ENCODE measurements at places on chromosomes 2 and 18. TPM values are rescaled to one million over a fixed set of nuclear protein-coding genes. Genes with fewer than 3 reads are reported as not detected.

The MTCL1 gene
- total RNA-seq = 1.9 TPM

The ESPNL gene
- total RNA-seq = 1.1 TPM

The SERPINB11 gene
- total RNA-seq = not detected

The MPHOSPH10 gene
- total RNA-seq = 3.5 TPM

The REG1B gene
- total RNA-seq = under 0.01 TPM

The COL3A1 gene
- total RNA-seq = not detected

The C2orf80 gene
- total RNA-seq = not detected

DNA sequence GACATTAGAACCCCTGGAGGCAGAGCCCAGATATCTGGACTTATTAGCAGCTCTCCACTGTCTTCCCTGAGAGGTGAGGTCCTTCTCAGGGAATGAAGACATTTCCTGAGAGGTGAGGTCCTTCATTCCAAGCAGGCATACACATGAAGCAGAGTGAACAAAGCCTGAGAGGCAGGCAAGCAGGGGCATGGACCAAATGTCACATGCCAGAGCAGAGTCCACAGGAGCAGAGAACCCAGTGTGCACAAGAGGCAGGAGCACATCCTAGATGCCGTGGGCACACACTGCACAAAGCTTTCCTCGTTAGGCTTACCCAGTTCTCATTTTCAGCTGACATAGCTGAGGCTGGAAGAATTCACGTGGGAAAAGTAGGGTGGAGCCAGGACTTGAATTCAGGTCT is 759.9 kb upstream of the HS6ST1 start:
- no peak for DNase-seq

- DNase-seq = no peak
Observed at GRCh38 chr18:60984510-60984909, 348.7 kb upstream of the CDH20 start.

GRCh38 chr2:29377788-29378187 is 262.6 kb downstream of the CLIP4 start:
- DNase-seq = no peak

DNA sequence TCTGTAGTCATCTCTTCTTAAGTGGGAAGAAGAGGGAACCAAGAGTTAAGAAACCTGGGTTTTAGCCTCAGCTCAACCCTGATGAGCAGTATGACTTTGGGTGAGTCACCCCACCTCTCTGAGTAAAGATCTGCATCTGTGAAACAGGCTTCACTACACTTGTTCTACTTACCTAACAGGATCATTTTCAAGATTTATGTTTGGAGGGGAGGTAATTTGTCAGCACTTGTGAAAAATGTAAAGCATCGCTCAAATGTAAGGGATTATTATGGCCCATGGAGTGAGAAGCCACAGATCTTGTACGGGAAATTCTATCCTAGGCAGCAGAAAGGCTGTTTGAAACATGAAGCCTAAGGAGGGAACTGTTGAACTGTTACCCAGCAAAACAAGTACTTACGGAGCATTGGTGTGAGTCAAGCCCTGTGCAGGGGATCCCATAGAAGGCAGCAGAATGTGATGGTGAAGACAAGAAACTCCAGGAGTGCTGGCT is 160.6 kb downstream of the PRKCE start:
- DNase-seq = no peak

DNA sequence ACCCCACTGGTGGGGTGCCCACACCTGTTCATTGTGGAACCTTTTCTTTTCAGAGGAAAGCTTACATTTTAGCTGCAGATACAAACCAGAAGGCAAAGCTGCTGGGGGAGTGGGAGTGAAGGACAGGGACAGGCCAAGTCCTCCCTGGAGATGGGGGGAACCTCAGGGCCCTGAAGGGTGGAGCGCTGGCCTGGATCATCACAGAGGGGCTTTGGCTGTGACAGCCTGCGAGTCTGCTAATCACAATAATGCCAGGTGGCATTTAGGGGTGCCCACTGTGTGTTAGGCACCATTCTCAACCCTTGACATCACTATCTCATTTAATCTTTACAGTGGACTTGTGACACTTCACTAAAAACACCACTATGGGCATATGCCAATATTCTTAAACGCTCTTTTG is 27.4 kb downstream of the KCTD1 start:
- DNase-seq = no peak

DNA sequence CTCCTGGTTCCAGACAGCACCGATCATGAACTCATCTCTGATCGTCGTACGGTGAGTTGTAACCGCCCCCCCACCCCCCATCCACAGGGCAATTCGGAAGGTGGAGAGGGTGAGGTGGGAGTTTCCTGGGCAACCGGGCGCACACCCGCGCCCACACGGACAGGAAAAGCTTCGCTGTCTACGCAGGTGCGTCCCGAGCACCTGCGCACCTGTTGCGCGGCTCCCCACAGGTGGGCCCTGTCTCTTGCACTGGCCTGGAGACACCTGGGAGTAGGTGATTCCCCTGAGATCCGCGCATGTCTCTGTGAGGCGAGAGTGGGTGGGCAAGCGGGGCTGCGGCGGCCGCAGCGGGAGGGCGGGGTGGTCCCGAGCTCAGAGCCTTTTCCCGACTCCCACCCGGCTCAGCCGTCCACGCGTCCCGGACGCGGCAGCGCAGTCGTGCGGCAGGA is 459 bp upstream of the ATP6V1C2 start:
- no peak for DNase-seq

DNA sequence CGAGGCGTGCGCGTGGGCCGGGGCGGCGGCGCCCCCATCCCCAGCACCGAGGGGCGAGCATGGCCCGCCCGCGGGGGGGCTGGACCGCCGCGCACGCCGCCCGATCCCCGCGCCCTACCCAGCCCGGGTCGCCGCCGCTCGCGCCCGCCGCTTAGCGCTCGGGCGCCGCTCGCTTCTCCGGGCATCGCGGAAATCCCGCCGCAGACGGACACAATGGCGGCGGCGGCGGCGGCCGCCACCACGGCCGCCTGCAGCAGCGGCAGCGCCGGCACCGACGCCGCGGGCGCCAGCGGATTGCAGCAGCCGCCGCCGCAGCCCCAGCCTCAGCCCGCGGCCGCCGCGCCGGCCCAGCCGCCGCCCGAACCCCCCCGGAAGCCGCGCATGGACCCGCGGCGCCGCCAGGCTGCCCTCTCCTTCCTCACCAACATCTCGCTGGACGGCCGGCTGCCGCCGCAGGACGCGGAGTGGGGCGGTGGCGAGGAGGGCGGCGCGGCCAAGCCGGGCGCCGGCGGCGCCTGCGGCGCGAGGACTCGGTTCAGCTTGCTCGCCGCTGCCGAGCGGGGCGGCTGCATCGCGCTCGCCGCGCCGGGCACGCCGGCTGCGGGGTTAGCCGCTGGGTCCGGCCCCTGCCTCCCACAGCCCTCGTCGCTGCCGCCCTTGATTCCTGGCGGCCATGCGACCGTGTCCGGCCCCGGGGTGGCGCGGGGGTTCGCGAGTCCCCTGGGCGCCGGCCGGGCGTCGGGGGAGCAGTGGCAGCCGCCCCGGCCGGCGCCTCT is 453 bp downstream of the CABLES1 start:
- peak; percentile 36 for DNase-seq

DNA sequence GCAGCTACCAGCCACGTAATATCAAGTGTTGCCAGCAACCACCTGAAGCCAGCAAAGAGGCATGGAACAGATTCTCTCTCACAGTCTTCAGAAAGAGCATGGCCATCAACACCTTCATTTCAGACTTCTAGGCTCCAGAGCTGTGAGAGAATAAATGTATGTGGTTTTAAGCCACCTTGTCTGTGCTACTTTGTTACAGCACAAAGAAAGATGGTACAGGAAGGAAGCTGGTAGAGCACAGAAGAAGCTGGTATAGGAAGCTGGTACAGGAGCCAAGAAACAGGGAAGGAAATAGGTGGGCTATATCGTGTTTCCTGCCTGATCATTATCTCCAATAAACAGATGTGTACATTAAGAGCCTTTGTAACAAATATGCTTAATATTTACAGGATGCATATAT is 217.4 kb downstream of the DPP10 start:
- no peak for DNase-seq

DNA sequence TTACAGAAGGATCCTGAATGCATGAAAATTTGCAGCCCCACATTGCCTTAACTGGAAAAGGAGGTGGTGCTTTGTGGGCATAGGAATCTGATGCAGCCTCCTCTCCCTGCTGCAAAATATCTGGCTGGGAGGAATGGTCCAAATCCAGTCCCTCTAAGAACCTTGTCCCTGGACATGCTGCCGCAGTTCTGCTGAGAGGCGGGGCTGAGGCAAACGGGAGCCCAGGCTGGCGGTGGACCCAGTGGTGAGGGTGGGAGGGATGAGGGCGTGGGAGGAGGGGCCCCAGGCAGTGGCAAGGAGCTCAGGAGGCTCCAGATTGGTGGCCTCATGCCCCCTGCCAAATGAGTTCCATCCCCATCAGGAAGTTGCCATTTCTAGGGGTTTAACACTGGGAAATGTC is 36.2 kb downstream of the ZAP70 start:
- no peak for DNase-seq

- DNase-seq = no peak
Observed at GRCh38 chr2:197813093-197813787, 8.8 kb downstream of the PLCL1 start.

All from hematopoietic multipotent progenitor cell (in vitro differentiated cells).